ENCODE measurements at places on chromosomes 6 and 20.

- DNase-seq = no peak
Measured at GRCh38 chr6:137623293-137623692, 129.1 kb upstream of the OLIG3 start.

GRCh38 chr6:66328200-66328599, 621.2 kb upstream of the EYS start:
- no peak for DNase-seq

DNA sequence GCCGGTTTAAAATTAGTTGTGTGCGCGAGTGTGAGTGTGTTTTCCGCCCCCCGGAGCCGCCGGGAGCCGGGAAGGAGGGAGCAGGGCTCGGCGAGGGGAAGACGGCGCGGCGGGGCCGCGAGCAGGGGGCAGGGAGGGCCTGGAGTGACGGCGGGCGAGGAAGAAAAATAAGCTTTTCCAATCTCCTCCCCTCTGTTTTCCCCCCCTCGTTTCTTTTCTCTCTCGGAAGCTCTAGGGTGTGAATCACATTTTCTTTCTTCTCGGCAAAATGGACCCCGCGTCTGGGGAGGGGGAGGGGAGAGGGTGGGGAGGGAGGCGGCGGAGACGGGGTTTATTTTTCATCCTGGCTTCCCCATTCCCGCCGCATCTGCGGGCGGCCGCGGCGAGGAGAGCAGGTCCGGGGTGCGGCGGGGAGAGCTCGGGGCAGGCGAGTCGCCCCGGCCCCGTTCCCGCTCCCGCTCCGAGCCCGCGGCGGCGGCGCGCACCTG, 881 bp downstream of the BICRAL start:
- no peak for DNase-seq

DNA sequence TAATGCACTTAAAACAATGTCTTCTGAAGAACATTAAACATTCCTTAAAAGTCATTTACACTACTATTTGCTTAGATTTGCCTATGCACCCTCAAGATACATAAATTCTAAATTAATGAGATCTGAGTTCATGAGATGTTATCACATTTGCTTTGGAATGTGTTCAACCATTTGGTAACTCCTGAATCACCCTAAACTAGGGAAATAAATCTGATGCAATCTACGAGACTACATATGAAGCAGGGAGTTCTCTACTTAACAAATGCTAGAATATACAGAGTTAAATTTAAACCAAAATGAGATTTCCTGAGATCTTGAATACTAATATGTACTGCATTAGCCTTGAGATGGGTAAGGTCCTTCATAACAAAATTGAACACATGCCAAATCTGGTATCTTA, 170.1 kb downstream of the CLIC5 start:
- DNase-seq = no peak

DNA sequence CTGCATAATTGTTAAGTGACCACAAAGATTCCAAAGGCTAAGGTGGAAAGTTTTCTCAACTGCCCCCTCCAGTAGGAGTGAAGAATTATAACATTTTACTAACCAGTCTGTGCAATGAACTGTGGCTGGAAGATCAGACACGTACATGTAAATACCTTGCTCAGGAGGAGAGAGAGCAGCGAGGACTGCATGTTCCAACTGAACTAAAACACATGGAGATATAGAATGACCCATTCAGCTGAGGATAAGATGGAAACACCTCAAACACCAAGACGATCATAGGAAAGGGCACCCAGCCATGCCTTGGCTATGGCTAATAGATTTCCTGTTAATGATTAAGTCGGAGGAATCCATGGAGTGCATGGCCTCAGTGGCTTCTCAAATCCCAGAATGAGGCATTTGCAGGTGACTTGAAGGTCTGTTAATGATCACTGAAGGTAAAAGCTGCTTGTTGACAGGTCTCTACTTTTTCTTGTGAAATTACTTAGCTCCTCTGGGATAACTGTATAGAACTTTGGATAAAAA, 875.6 kb downstream of the TFAP2A start:
- no peak for DNase-seq

GRCh38 chr20:23246717-23247664, 103.6 kb upstream of the NXT1 start:
- no peak for DNase-seq

GRCh38 chr20:63264519-63264918, 8.1 kb upstream of the ARFGAP1 start:
- no peak for DNase-seq

- no peak for DNase-seq
Measured at GRCh38 chr6:100188754-100189153, 194.7 kb upstream of the MCHR2 start.

DNA sequence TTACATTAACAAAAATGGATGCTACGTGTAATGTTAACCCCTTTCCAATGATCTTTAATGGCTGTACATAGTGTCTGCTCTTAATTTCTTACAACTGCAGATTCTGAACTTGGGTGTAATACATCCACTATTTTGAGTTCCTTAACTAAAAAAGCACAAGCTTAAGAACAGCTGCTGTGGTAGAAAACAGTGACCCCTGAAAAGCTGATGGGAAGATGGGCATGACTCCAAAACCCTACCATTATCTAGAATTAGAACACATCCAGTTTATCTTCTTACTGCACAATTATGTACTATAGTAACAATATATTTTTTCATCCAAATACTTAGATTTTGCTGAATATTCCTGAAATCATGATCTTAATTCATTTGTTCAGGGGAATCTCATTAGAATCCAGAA, 49.3 kb downstream of the LYRM4 start:
- DNase-seq = no peak

DNA sequence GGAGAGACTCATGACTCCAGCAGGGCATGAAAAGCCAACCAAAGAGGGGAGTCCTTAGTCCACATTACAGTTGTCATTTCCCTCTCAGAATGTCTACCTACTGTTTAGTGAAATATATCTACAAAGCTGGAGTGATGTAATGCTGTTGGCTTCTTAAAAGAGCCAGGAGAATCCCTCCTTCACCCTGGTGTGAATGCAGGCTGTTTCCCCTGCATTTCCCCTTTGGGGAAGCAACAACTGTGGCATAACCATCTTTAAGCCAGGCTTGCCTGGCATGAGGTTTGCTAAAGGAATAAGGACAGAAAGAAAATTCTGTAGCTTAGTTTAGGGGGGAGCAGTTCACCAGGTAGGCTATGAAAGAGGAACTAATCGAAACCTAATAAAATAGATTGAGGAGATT, 129.5 kb downstream of the CRYBG1 start:
- no peak for DNase-seq

- DNase-seq = no peak
Measured at GRCh38 chr20:50819349-50819748, 24.5 kb downstream of the BCAS4 start.

GRCh38 chr20:19407736-19408135, 195.3 kb downstream of the SLC24A3 start:
- DNase-seq = no peak

DNA sequence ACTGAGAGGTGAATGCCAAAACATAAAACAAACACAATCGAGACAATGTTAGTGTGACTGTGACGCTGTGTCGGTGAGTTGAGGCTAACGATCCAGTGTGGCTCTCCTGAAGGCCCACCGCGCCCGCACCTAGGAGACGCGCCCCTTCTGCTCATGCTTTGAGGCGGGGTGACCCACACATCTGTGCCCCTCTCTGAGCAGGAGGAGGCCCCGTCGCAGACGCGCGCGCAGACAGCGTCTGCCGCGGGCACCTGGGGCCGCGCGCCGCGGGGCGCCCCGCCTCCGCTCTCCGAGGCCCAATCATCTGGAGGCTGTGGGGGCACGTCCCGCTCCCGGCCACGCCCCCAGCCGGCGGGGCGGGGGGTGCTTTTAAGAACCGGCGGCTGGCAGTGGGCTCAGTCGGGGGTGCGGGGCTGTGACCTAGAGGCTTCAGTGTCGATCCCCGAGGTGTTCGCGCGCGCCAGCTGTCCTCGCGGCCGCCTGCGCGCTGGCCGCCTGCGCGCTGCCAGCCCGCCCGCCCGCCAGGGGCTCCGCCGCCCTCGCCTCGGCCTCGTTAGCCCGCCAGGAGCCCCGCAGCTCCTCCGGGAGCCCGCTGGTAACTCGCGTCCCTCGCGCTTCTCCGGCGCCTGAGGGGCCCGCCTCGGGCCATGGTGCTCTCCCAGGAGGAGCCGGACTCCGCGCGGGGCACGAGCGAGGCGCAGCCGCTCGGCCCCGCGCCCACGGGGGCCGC, at the start of gene SLC16A10:
TSS of gene SLC16A10 (plus strand) at position 398 of the 730 bp plus-strand sequence. CDS start at position 648, 250 bp downstream.
- no peak for DNase-seq

DNA sequence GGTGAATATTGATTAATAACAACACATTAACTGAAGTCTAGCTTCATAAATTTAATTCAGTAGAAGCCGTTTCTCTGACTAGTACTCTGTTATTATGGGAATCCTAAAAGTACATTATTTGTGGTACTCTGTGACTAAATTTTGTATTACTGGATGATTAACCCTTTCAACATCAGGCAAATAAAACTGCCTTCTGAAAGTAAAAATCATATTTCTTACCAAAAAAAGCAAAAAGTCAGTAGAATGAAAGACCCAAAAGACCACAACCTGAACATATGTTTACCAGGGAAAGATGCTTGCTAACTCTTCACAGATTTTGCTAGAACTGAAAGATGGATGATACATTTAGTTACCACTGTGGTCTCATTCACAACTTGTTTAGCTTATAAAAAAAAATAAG, 73.2 kb downstream of the AHI1 start:
- no peak for DNase-seq

DNA sequence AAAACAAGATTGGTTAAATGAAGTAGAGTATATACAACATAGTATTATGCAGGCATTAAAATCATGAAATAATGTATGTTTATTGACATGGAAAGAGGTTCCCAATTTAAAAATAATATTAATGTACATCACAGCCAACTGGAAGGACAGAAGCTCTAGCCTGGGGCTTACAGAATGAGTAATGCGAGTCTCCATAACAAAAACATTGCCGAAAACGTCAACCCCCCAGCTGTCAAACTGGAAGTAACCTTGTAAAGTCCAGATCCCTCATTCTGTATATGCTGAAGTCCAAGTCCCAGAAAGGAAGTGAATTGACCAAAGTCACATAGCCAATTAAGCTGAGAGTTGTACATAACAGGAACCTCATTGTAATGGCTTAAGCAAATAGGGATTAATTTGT, 128.7 kb upstream of the ECI2 start:
- no peak for DNase-seq

GRCh38 chr6:16731478-16732051, 29.7 kb downstream of the ATXN1 start:
- no peak for DNase-seq

GRCh38 chr6:34526241-34526972, 29.7 kb downstream of the SPDEF start:
- no peak for DNase-seq

DNA sequence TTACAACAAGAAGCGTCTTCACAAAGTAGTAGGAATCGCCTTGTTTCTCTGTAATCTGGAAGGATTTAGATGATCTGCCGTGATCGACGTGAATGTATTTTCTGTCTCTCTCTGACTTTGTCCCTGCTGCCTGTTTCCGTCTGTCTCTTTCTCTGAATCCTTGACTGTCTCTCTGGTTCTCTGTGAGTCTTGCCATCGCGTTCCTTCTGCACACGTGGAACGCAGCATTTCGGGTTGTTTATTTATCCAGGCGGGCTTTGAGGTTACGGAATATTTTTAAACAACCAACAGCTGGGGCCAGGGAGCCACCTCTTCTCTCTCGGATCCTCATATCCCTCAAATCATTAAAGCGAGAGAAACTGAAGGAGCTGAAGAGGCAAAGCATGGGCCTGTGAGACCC, 215.9 kb downstream of the ZDHHC14 start:
- no peak for DNase-seq

- DNase-seq = no peak
Measured at GRCh38 chr6:5809450-5809849, 197.3 kb downstream of the NRN1 start.

- DNase-seq = no peak
Measured at GRCh38 chr20:830011-830521, 3.4 kb upstream of the FAM110A start.

DNA sequence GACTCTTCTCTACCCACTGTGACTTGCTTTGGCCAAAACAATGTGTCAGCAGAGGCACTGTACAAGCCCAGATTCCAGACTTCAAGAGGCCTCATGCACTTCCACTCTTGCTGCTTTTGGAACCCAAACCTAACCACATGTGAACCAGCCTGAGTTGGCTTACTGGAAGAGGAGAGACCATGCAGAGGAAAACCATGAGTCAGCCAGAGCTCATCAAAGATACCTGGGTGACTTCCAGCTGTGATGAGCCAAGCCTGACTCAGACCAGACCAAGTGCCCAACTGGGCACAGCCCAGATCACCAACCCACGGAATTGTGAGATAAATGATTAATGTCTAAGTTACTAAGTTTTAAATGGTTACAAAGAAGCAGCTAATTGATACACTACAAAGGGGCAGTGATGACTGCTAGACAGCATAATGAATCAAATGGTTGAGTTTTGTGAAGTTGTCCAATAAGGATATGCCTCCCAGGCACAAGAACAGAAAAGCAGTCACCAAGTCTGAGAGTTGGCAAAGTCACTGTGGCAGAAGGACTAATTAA, 16.2 kb upstream of the BEND6 start:
- DNase-seq = no peak

GRCh38 chr20:45377269-45377668, 856 bp downstream of the TP53TG5 start:
- DNase-seq = no peak

- no peak for DNase-seq
Measured at GRCh38 chr6:87180105-87180728, 24.9 kb downstream of the ZNF292 start.

GRCh38 chr20:17029698-17030097, 197.1 kb upstream of the PCSK2 start:
- DNase-seq = no peak

DNA sequence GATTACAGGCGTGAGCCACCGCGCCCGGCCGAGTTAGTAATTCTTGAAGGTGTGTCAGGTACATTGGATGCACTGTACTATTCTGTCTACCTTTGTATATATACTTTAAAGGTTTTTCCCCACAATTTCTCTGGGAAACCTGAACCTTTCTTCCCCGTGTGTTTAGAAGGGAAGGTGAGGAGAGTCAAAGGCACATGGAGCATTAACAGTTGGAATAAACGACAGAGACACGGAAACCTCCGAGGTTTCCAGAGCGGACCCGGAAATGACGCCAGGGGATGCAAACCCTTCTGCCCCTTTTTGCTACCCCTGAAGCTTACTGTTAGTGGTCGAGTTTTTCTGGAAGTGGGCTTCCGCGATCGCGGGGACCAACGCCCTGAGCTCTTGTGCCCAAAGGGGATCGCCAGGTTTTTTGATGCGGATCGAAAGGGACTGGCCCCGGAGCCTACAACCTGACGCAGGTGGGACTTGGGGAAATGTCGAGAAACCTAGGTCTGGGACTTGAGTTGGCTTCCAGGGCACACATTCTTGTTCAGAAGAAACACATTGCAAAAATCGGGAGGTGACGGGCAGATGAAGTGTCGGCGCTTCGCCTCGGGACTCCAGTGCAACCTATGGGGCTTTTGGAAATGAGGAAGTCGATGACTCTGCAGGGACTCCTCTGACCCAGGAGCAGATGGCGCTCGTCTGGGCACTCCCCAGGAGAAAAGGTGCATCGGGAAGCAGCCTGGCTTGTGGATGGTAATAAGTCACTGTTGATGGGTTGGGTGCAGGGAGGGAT, 218.2 kb downstream of the OR2B2 start:
- DNase-seq = no peak
